ENCODE measurements at places on chromosomes 11 and 22.

- DNase-seq: no peak
Measured at GRCh38 chr11:2550606-2550970, 105.8 kb downstream of the KCNQ1 start.

DNA sequence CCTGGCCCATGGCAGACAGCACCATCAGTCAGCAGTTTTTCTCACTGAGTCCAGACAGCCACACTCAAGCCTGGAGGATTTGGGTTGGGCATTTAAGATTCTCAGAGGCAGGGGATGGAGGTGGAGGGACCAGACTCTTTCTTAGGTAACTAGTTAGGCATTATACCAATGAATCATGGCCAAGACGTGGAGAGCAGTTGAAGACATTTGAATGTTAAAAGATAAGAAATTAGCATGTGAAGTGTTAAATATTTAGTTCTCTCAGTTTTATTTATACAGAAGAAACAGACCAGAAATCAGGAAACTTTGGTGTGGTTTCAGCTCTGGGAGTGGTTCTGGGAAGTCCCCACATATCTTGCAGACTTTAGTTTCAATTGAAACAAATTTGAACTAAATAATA, 9.9 kb downstream of the GTF2H1 start:
- no peak for DNase-seq

DNA sequence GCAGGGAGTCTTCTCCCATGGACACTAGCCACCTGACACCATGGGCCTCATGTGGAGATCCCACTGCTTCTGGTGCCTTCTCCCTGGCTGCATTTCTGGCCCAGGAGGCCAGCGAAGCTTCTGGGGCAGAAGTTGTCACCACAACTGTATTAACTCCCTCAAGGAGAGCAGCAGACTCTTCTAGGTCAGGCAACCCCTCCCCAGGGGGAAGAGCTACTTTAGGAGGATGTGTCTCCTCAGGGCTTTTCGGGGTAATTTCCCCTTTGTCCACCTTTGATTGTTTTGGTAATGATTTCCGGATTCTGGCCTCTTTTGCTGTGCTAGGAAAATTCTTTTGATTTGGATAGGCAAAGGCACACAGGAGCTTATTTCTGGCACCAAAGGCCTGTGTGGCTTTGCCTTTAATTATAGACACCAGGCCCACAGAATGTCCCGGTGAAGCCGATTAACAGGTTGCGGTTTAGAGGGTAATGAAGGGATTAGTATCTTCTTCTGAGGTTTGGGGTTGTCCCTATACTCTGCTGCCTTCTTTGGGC, 8.9 kb upstream of the UCP2 start:
- no peak for DNase-seq

DNA sequence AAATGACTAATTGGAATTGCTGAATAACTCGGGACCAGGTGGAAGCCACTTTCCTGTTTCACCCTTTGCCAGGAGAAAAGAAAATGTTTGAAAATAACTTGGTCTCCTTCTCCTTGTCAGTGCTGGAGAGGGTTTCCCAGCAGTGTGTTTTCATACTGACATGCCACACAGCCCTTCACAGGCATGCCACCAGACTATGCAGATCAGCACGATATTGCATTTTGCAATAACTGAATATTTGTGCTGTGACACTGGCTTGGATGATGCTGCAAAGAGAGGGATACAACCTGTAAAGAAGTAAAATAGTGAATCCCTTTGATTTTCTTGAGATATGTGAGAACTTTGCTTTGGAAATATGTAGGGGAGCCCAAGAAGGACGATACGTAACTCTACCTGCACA, 200.0 kb upstream of the NAV2 start:
- DNase-seq: no peak

DNA sequence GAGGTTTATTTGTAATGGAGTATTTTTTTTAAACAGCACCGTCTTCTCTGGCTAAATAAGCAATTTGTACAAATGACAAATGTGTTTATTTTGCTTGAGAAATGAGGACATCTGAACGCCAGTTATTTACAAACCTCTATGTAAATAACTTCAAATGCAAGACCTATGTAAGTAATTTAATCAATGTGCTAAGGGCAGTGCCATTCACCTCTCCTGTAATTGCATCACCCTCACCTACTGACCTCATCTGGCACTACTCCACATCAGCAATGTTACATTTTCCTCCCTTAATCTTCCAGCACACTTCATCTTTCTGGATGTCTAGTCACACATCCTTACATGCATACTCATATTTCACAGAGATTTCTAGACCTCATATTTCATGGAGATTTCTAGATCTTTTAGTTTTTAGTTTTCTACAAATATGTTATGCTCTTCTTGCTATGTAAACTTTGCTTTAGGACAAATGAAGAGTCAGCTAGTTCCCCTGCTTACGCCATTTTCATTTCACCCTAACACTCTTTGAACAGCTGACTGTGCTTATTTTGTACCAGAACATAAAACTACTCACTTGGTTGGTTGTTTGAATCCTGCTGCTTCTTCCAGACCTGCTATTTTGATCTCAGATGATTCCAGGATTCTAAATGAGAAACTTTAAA, 238.6 kb downstream of the GRM5 start:
- no peak for DNase-seq

GRCh38 chr11:72777755-72778278, 16.0 kb downstream of the STARD10 start:
- no peak for DNase-seq

All from esophagus squamous epithelium (tissue), 5 donors.